ENCODE measurements at places on chromosomes 11 and 22.

- DNase-seq, result no peak
Observed at GRCh38 chr11:75827562-75827961, 12.6 kb downstream of the UVRAG start.

- DNase-seq, result peak; percentile 97
Observed at GRCh38 chr22:36454916-36455570, 26.4 kb downstream of the TXN2 start.

GRCh38 chr11:86740628-86741483 lies 59.5 kb upstream of the PRSS23 start:
- DNase-seq, result peak; percentile 75

DNA sequence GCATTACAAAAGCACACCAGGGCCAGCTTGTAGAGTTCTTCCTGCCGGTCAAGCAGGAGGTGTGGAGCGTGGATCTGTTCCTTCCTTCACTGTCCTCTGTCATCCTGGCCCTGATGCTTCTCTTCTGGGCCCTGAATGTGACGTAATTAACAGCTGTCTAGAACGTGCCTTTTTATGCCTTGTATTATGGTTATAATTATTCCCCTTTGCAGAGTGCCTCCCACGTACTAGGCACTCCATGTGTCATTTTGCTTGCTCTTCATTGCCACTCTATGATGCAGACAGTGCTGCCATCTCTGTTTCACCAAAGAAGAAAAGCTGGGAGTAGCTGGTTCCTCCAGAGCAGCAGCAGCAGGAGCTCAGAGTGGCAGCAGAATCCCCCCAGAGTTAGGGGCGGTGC lies 132.1 kb upstream of the TTC12 start:
- DNase-seq, result no peak

DNA sequence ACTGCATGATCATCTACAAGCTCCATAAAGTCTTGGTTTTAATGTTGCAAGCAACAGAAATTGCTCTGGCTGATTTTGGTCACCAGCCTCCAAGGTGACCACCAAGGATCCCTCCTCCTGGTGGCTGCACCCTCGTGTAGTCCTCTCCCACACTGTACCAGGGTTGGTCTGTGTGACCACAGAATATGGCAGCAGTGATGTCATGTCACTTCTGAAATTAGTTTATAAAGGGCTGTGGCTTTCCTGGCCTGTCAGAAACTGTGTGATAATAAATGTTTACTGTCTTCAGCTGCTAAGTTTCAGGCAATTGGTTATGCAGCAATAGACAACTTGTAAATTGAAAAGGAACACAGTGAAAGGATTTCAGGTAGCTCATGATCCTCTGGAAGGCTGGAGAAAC lies 5.3 kb upstream of the PRDM11 start:
- no peak for DNase-seq

GRCh38 chr22:28143241-28143865 lies 224.3 kb upstream of the PITPNB start:
- DNase-seq, result no peak

DNA sequence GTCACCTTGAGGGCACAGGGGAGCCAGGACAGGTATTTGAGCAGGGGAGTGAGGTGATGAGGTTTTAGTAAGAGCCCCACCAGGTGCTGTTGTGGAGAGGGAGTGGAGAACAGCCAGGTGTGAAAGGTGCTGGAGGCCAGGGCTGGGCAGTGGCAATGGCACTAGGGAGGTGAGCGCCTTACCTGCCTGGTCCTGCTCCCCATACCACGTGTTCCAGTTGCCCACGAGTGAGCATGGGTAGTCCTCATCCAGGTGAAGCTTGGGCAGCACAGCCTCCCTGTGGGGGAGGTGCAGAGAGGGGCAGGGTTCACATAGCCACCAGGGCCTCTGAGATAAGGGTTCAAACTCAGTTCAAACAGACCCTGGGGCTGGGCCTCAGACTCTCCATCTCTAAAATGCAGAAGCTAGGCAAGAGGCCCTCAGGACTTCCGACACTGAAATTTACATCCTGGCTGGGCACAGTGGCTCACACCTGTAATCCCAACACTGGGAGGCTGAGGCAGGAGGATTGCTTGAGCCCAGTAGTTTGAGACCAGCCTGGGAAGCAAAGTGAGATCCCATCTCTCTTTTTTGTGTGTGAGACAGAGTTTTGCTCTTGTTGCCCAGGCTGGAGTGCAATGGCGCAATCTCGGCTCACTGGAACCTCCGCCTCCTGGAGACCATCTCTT lies 11.8 kb downstream of the NIPSNAP1 start:
- DNase-seq, result no peak

- no peak for DNase-seq
Observed at GRCh38 chr11:6637871-6638270, 17.7 kb downstream of the DCHS1 start.

GRCh38 chr22:17684245-17684644 lies 45.7 kb downstream of the BCL2L13 start:
- no peak for DNase-seq

GRCh38 chr22:48488611-48489511 lies 1338.8 kb downstream of the BRD1 start:
- peak; percentile 40 for DNase-seq

GRCh38 chr22:22924369-22925145 lies 36.9 kb downstream of the IGLL5 start:
- no peak for DNase-seq

- DNase-seq, result no peak
Observed at GRCh38 chr11:130600139-130600538, 151.7 kb downstream of the ADAMTS15 start.

- DNase-seq, result no peak
Observed at GRCh38 chr11:77236901-77237300, 64.6 kb downstream of the GDPD4 start.

GRCh38 chr11:77125191-77125590 lies 2.9 kb upstream of the MYO7A start:
- no peak for DNase-seq

DNA sequence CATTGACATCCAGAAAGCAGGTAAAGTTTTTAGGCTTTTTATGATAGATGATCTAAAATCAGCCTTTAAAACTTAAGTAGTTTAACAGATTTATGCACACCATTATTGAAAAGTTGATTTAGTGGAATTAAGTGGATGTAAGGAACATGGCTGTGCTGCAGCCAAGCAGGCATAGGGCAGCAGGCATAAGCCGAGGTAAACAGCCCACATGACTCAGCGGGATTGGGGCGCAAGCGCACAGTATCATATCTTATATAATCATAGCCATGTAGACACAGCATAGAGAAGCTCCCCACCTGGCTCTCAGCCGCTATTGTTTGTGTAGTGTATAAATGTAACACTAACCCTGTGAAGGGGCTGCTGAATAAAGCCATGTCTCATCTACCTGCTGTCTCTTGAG lies 157.5 kb downstream of the WNT11 start:
- DNase-seq, result no peak

- no peak for DNase-seq
Observed at GRCh38 chr22:38479096-38479837, 11.4 kb downstream of the KDELR3 start.

- no peak for DNase-seq
Observed at GRCh38 chr11:58592760-58593472, 14.1 kb downstream of the ZFP91 start.

GRCh38 chr11:563066-563811 lies 2.5 kb downstream of the RASSF7 start:
- DNase-seq, result no peak

DNA sequence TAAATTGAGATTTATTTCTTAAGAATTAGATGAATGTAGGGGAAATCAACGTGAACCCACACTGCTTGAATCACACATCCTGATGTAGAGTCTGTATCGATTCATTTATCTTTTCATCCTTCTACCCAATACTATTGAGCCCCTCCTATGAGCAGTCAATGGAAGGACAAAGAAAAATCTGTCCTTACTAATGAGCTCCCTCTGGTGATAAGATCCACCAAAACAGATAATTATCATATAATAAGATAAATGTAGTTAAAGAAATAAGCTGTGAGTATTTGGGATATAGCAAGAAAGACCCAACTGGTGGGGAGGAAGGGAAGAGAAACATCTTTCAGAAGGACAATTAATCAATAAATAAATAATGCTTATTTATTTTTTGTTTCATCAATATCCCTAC lies 385.1 kb upstream of the CCDC90B start:
- no peak for DNase-seq

- DNase-seq, result no peak
Observed at GRCh38 chr11:79019277-79019676, 421.6 kb downstream of the TENM4 start.

- no peak for DNase-seq
Observed at GRCh38 chr11:120425527-120425926, 86.0 kb upstream of the GRIK4 start.

GRCh38 chr11:120392793-120393192 lies 56.6 kb downstream of the ARHGEF12 start:
- no peak for DNase-seq

DNA sequence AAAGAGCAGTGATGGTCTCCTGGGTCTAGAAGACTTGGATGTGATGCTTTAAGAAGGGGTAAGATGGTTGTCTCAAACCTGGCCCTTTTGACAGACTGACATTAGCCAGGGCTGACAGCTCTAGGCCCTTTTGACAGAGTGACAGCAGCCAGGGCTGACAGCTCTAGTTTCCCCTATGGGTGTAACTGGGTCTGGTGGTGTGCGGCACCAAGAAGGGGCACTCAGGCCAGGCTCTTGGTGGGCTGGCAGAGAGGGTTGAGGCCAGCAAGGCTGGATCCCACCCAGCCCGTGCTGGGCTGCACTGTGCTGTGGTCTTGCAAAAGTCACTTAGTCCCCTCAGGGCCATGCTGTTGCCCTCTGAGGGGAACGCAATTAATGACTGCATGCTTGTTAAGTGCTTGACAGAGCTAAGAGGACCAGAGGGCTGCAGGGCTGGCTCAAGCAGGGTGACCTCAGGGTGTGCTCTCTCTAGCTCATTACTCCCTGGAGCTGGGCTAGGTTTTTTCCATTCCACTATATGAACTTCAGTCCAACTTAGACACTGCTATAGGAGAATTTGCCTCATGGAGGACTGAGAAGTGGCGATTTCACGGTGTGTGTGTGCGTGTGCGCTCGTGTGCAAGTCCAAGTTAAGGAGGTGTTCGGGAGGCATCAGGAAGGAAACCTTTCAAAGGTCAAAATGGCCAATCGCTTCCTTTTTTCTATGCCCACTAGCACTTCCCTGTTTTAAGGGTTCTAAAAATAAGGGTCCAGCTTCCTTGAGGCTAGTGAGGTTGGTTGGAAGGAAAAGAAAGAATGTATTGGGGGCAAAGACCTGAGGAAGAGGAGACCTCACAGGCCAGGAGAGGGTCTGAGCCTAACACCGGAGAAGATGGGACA lies 4.4 kb downstream of the UBASH3B start:
- DNase-seq, result no peak

DNA sequence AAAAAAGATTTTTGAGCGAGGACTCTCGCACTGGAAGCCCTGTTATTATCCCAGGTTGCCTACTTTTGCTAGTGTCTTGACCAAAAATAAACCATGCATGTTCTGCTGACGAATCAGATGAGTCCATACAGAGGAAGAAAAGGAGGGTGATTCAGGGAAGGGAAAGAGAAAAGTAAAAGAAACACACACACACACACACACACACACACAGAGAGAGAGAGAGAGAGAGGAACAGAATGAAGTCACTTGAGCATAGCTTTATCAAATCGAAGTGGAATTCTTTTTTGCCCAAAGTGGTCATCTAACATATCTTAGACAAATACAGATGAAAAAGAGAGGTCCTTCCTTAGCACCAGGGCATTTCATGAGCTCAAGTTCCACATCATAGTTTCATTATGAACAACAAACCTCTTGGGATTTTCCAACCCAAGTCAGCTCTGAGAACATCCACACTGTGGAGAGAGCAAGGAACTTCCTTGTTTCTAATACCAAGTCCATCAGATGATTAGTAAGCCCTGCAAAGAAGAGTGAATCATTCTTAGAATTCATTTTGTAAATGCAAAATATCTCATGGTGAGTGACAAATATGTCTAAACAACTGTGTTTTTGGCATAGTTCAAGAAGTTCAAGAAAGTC lies 7.7 kb upstream of the MMP12 start:
- no peak for DNase-seq

DNA sequence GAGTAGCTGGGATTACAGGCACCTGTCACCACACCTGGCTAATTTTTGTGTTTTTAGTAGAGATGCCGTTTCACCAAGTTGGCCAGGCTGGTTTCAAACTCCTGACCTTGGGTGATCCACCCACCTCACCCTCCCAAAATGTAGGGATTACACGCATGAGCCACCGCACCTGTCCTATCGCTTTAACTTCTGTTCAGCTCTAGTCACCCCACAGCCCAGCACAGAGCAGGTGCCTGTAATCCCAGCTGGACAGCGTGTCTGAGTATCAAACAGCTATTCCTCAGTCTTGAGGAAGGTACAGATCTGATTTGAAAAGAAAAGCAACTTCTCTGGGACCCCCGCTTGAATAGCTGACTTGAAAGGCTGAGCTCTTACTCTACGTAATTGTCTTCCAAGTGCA lies 149.1 kb downstream of the CTTN start:
- no peak for DNase-seq

DNA sequence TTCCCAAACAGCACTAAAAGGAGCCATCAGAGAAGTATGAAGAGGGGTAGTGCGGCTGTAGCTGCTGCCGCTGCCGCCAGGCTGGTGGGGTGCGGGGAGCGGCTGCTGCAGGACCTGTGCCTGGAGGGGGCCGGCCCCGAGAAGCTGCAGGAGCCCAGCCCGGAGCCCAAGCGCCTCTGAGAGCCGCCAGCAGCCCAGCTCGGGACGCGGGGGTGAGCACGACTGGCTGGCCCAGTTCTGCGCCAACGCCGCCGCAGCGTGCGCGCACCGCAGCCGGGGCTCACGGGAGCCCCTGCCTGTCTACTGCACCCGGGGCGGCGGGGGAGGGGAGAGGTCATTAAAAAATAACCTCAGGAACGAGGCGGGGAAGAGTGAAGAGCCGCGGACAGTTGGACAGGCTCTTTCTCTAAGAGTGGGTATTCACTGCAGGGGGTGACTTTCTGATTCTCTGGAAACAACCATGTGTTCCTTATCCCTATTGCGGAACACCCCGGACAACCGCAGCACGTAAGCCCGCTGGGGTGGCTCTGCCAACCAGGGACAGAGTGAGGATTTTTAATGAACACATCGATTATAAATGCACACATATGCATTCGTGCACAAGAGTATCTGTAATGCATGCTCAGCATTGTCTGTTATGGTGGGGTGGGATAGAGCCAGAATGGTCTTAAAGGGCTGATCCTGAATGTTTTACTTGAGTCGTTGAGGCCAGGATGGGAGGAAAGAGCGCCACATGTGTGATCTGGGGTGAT lies 453 bp downstream of the GAS2 start:
- DNase-seq, result no peak

DNA sequence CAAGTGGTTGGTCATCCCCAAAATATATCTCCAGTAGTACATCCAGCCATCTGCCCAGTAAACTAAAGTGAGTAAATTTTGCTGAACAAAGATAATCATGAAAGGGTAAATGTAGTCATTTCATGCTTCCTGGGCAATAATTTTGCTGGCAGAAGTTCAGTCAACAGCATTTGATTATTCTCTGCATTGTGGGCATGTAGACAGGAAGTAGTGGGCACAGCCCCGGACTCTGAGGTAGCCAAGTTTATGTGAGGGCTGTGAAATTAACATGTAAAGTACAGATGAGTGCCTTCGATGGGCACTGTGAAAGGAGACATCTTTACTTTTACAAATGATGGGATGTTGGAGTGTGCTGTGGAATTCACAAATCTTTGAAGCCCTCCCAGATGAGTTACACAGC lies 312.2 kb upstream of the MTNR1B start:
- no peak for DNase-seq

- DNase-seq, result no peak
Observed at GRCh38 chr11:80816454-80816847, 1375.6 kb upstream of the TENM4 start.

Data from breast epithelium (tissue), 4 donors.